ENCODE measurements at places on chromosomes 2 and 18. TPM values are rescaled to one million over a fixed set of nuclear protein-coding genes. Genes with fewer than 3 reads are reported as not detected.

Gene SULT1C4
- 20.1 TPM for total RNA-seq

Gene MC2R
- total RNA-seq: not detected

Gene KDSR
- 24.1 TPM for total RNA-seq

Gene FHL2
- 135 TPM for total RNA-seq

Gene IL1RL2
- total RNA-seq: not detected

Gene C2orf49
- total RNA-seq: 14.7 TPM

Gene OTOS
- not detected for total RNA-seq

Gene GATA6
- 8.3 TPM for total RNA-seq

Gene UGT1A5
- not detected for total RNA-seq

Gene HADHA
- 162 TPM for total RNA-seq

Gene KLHL30
- total RNA-seq: not detected

Gene TPO
- total RNA-seq: not detected

Gene DLGAP1
- 0.10 TPM for total RNA-seq

Gene NTSR2
- not detected for total RNA-seq

Gene SCN1A
- total RNA-seq: not detected

Gene TOGARAM2
- total RNA-seq: 0.10 TPM

Gene ZRANB3
- total RNA-seq: 8.0 TPM

Gene SNORC
- 0.65 TPM for total RNA-seq

Gene ASXL3
- total RNA-seq: 0.57 TPM

Gene SMC6
- total RNA-seq: 27.3 TPM

Gene FKBP7
- total RNA-seq: 21.3 TPM

Gene HOXD1
- total RNA-seq: 16.6 TPM

Gene SLC23A3
- total RNA-seq: 2.6 TPM

All from vein endothelial cell (primary cell).